ENCODE measurements at places on chromosomes 5 and 9. TPM values are rescaled to one million over a fixed set of nuclear protein-coding genes. Genes with fewer than 3 reads are reported as not detected.

DNA sequence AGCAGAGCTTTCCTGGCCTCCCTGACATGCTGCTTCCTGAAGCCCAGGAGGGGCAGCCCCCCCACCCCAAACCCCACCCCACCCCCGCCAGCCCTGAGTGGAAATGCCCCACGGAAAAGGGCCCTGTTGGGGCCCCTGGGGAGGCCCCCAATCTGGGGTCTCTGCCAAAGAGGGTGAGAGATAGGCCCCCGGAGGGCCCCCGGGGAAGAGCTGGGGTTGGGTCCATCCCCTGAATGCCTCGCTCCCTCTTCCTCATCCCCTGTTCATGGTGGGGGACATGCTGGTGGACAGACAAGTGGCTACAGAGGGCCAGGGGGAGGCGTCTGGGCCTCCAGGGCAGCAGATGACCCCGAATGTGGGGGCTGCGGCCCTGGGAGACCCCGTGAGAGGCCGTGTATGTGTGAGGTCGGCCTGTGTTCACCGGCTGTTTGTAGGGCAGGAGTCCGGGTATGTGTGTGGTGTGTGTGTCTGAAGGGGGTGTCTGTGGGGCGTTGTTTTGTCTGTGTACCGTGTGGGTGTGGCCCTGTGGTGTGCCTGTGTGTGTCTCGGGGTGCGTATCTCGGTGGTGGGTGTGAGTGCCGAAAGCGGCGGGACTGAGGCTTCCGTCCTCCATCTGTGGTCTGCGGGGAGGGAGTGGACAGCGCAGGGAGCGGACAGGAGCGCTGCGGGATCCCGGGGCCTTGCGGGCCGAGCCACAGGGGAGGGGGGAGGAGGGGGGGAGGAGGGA, 11.3 kb downstream of the C9orf50 start:
- DNase-seq = peak; percentile 32

DNA sequence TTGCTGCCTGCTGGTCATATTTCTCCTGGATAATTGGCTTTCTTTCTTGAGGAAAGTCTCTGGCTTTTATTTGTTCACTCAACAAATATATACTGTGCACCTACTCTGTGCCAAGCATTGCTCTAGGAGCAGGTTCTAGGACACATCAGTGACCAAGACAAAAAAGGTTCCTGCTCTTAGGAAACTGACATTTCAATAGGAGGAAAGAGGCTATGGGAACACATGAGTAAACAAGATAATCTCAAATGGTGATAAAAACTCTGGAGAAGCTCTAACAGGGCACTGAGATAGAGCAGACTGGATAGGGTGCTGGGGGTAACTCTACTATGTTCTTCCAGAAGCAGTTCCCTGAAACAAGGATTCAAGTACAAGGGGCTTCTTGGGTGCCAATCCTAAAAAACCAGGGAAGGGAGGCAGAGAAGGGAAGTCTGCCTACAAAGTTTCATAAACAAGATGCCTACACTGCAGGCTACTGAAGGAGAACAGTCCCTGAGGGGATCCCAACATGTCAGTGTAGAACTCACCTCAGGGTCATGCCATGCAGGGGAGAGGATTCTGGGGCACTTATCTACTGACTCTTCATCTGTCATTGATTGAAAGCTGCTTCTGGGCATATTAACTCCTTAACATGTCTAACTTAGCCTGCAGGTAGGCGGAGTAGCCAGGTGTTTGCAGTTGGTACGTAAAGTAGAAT, 181.3 kb downstream of the GRIA1 start:
- DNase-seq = no peak

DNA sequence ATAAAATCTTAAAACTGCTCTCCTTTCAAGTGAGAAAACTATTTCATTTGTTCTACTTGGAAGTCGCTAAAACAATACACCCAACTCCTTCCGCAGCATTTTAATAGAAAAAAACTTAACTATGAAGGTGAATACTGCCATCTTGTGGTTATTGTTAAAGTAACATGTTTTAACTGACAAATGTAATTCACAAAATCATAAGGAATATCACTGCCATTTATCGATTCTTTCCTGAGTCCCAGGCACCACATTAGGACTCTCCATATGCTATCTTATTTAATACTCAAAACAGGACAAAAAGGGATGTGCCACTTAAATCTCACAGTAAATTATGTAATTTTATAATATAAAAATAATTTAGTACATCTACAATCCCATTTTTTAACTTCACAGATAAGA, 130.5 kb upstream of the ITGA1 start:
- no peak for DNase-seq

- no peak for DNase-seq
These were observed 104.6 kb upstream of the TNFAIP8 start for GRCh38 chr5:119250946-119251901.

GRCh38 chr9:69645488-69645887, 26.7 kb downstream of the APBA1 start:
- DNase-seq = peak; percentile 87

DNA sequence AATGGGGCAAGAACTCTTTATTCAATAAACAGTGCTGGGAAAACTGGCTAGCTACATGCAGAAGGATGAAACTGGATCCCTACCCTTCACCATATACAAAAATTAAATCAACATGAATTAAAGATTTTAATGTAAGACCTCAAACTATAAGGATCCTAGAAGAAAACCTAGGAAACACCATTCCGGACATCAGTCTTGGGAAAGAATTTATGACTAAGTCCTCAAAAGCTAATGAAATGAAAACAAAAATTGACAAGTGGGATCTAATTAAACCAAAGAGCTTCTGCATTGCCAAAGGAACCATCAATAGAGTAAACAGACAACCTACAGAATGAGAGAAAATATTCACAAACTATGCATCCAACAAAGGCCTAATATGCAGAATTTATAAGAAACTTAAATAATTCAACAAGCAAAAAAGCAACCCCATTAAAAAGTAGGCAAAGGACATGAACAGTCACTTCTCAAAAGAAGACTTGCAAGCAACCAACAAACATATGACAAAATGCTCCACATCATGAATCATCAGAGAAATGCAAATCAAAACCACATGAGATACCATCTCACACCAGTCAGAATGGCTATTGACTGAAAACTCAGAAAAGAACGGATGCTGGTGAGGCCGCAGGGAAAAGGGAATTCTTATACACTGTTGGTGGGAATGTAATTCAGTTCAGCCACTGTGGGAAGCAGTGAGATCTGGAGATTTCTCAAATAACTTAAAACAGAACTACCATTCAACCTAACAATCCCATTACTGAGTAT, 104.3 kb upstream of the MAP3K1 start:
- DNase-seq = no peak

DNA sequence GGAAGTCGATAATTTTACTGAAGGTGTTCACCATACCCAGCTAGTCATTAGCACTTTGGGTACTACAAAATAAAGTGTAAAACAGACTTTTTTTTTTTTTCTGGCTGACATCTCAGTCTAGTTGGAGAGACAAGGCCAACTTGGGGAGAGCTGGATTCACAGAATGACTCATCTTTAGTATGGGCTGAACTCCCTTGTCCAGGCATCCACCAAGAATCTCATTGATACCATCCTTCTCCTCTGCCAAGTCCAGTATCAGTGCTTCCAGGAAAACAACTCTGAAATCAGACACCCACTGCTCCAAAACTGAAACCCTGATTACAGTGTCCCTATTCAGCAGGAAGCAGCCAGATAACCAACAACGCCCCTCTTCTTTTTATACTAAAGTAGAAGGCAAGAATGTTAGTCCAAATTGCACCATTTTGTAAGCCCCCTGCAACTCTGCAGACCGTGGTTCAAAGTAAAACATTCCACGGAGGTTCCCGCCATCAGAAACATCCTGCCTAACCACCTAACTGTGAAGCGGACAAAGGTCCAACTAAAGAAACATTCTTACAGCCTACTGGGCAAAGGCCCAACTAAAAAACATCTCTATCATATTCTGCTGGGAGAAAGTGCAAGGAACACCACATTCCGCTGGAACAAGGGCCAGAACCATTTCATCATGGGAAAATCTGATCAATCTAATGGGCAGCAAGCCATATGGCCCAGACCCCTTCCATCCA, 728.2 kb downstream of the BRINP1 start:
- DNase-seq = peak; percentile 26

DNA sequence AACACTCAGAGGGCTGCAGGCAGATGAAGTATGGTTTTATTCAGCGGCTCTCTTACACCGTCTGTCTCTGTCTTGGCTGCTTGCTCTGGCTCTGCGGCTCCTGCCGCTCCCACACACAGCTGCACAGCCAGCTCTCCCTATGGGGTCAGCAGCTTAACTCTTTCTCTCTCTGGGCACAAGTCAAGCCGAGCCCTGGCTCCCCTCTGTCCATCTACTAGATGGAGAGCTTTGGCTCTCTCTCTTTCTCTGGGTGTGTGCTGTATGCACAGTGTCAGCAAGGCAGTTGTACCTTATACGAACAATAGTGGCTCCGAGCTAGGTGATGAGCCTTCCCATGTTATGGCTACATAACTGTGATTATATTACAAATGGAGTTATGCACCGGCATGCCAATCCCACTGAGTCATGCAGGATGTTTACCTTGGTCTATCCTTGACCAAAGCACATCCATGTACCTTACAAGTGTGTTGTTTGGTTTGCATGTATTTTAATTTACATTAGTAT, 19.3 kb upstream of the PPP2CA start:
- no peak for DNase-seq

DNA sequence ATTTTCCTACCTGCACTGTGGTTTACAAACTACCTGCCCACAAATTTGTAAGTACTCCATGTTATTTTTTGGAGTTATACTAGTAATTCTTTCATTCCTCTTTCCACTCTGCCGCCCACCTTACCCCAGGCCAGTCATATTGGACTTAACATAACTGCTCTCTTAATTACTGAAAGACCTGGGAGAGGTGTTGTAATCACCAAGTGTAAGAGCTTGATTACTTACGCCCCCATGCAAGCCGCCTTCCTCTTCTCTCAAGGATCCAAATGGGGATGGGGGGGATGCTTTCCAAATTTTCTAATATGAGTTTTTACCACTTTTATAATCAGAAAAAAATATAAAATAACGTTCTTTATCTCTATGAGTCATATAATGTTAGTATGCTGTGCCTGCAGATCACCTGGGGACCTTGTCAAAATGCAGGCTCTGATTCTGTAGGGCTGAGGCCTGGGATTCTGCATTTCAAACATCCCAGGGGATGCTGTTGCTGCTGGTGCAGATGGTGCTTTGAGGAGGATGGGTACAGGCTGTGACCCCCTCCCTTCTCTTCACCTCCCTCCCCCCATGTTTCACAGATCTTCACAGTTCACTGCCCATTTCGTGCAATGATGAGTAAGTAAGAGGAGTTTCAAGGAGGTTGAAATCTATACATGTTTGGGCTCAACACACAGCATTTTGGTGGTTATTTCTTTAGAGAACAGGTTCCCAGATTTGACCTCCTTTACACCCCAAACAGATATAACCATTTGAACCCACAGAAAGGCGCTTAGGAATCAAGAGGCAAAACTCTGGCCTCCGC, 87.3 kb downstream of the SEC61B start:
- no peak for DNase-seq

DNA sequence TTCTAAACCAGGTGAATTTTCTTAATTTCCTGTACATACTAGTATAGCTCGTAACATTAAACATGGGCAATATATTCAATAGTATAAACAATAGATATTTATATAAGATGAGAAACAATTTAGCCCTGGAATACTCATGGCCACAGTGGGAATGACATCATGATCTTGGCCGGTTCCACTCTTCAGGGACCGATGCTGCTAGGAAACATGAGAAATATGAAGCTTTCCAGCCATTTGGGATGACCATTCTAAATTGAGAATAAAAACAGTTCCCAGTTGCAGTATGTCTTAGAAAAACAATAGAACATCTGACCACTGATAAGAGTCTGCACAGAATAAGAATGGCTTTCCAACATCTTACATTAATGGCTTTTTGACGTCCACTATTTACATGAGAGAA, 33.3 kb upstream of the SLCO6A1 start:
- no peak for DNase-seq

DNA sequence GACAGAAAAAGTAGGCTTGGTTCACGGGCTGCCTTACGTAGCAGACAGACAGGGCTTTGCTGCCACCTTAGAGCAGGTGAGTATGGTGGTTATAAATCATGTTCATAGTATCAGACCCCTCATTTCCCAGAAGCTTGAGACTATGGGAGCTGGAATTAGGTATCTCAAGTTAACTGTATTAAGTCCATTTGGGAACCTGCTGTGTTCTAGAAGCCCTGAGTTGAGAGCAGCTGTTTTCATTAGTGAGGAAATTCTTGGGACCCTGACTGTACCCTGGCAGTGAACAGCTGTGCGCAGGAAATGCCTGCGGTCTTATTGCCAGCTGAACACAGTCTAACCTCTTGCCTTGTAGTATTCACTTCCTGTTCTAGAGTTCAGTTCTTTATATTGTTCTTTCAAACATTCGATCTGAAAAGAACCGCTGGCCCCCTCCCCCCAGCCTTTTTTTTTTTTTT, 29.8 kb downstream of the UGCG start:
- peak; percentile 13 for DNase-seq

GRCh38 chr5:27129926-27130325, 91.5 kb upstream of the CDH9 start:
- DNase-seq = no peak

- peak; percentile 72 for DNase-seq
These were observed 121.3 kb downstream of the LHFPL2 start for GRCh38 chr5:78527054-78527859.

- DNase-seq = no peak
These were observed 101.0 kb downstream of the ZNF608 start for GRCh38 chr5:124645396-124645795.

DNA sequence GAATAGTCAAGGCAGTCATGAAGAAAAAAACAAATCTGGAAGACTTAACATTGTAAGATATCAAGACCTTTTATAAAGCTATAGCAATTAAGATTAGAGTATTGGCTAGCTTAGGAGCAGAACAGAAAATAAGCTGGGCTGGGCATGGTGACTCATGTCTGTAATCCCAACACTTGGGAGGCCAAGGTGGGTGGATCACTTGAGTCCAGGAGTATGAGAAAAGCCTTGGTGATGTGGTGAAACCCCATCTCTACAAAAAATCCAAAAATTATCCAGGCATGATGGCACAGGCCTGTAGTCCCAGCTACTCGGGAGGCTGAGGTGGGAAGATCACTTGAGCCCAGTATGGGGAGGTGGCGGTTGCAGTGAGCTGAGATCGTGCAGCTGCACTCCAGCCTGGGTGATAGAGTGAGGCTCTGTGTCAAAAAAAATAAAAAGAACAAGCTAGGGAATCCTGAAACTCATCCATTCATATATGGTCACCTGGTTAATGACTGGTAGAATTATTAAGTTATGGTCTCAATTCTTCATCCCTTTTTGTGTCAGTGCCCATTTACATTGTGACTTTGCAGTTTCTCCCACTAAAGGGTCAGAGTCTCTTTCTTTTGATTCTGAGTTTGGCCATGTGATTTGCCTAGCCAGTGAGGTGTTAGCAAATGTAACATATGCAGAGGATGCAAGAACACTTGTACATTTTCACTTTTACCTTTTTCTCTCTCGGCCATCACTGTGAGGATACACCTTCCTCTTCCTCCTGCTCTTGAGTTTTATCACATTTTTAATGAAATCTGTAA, 144.6 kb upstream of the SGCD start:
- DNase-seq = no peak

GRCh38 chr9:21558615-21559401, 76.7 kb upstream of the IFNE start:
- DNase-seq = peak; percentile 16

Gene CTSV
- 6.3 TPM for total RNA-seq

Gene ANKRD34B
- not detected for total RNA-seq

Gene WDR38
- total RNA-seq = 0.79 TPM

Gene LRRC14B
- not detected for total RNA-seq

Gene ARHGEF37
- 5.6 TPM for total RNA-seq

Gene SMIM33
- not detected for total RNA-seq

Gene NPR3
- 26.1 TPM for total RNA-seq

Gene NR4A3
- total RNA-seq = 1.7 TPM

Gene SHOC1
- not detected for total RNA-seq

Gene FAM193B
- total RNA-seq = 50.7 TPM

Gene ERBIN
- 88.7 TPM for total RNA-seq

All from thyroid gland (tissue), 4 donors.